ENCODE measurements at places on chromosomes 7 and 10.

- DNase-seq: peak; percentile 9
Measured at GRCh38 chr10:46052791-46053375, 6.8 kb upstream of the MSMB start.

DNA sequence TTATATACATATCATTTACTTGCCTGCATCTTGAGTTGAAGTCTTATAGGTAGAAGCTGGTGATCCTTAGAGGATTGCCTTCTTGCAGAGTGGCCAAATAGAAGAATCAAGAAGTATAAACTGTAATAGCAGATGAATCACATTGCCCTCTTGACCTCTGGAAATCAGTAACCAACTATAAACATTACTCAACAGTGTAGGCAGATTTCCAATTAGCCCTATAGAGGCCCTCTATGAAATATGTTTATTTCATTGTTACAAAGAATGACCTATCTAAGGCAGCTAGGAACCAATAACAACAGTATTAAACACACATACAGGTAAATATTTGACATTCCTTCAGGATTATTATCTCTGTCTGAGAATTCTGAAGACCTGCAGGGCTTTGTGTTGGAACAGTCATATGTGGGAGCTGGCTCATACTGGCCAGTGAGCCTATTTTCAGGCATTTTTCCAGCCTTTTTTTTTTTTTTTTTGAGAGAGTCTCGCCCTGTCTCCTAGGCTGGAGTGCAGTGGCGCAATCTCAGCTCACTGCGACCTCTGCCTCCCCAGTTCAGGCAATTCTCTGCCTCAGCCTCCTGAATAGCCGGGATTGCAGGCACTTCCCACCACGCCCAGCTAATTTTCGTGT, 7.2 kb upstream of the SRI start:
- no peak for DNase-seq

DNA sequence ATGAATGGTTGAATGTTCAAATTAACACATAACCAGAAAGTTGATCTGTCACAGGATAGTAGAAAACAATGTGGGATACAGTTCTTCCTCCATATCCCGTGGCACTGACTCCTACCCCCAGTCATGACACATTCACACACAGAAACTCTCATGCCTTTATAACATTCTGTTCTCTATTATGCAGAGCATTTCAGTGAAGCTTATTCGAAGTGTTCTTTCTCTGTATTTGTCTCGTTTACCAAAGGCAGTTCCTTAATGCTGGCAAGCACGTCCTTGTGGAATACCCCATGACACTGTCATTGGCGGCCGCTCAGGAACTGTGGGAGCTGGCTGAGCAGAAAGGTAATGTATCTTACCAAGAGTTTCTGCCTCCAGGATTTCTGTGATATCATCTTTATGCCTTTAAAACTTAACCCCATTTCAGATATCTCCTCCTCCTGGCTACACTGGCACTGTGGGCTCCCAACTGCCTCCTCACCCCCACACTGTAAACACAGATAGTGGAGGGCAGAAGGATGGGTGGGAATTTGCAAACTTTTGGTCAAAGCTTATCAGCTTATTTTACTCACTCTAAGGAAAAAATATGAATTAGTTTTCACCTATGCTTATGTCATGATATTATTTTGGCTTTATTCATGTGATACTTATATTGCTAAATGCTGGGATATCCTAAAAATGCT, 34.1 kb downstream of the BLVRA start:
- no peak for DNase-seq

- no peak for DNase-seq
Measured at GRCh38 chr7:98283127-98283886, 1.8 kb downstream of the BRI3 start.

GRCh38 chr10:122953902-122954730, at the start of gene C10orf88:
Gene C10orf88, minus strand, starts transcription at chr10:122954227. Its CDS starts 49 bp downstream, at chr10:122954178.
- DNase-seq: peak; percentile 98

- DNase-seq: no peak
Measured at GRCh38 chr10:83585686-83586085, 553.6 kb upstream of the GHITM start.

GRCh38 chr10:120586471-120586872, 129.4 kb downstream of the PLPP4 start:
- DNase-seq: no peak

- DNase-seq: no peak
Measured at GRCh38 chr10:131724169-131724545, 176.7 kb upstream of the PPP2R2D start.

DNA sequence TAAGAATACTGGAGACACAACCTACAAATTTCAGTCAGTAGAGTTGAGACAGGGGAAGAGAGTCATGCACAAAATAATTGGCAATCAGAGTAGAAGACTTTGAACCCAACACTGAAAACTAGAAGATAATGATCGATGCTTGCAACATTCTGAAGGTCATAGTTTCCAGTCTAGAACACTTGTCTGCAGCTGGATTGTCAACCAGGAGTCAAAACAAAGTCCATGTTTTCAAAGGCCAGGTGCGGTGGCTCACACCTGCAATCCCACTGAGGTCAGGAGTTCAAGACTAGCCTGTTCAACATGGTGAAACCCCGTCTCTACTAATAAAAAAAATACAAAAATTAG, 26.8 kb upstream of the SMURF1 start:
- no peak for DNase-seq

DNA sequence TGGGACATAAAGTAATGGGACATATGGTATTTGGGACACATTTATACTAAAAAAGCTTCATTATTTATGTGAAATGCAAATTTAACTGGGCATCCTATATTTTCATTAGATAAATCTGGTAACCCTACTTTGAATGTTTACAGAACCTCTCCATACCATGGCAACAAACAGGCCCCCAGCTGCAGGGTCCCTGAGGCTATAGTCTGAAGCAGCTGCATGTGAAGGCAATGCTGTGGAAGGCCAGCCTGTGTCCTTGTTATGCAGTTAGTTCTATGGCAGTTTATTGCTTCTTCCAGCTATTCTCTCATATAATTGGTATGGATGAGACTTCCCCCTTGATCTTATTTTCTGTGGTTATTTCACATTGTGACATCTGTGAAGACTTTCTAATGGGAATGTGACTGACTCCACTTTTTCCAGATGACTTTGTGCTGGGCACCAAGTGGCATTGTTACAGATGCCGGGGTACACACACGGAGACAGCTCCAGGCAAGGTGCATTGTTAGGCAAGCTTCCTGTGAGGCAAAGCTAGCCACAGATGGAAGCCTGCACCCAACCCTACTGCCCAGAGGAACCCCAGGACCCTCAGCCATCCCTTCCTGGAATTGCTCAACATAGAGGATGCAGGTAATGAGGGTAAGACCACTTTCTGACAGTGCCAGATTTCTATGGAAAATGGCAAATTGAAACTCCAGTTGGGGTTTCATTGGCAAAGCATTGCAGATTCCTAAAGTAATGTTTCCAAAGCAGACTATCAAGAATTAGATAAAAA, 49.5 kb upstream of the ADAM12 start:
- no peak for DNase-seq

GRCh38 chr10:108789919-108790318, 1133.4 kb downstream of the XPNPEP1 start:
- DNase-seq: no peak

DNA sequence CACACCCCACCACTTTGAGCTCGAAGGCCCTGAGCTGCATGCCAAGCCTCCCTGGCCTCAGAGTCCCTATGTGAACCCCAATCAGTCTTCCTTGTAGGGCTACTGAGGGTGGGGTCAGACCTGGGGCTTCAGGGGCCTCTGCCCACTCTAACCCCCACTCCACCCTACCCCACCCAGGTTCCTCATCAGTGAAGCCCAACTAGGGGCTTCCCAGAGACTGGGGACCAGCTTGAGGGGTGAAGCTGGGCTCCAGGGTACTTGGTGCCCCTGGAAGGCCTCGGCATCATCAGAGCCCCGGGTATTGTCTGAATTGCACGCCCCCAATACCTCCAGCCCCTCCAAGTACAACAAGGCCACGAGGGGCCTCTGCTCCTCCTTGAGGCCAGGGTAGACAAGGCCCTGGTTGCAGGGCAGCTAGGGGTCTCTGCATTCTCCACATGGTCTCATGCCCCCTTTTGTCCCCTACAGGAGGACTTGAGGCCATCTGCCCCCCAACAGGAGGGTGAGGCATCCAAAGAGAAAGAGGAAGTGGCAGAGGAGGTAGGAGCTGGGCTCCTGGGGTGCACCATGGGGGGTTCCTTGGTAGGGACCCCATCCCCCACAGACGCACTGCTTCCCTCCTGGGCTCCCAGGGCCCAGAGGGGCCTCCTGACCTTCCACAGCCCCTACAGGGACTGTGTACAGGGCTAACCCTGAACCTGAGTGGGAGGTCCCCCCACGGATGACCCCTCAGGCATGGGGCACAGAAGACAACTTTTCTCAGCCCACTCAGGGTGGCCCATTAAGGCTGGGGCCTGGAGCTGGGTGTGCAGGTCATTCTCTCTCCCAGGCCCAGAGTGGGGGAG, 4.0 kb downstream of the SNCG start:
- DNase-seq: no peak

GRCh38 chr7:1181640-1182039, 21.6 kb upstream of the ZFAND2A start:
- no peak for DNase-seq

DNA sequence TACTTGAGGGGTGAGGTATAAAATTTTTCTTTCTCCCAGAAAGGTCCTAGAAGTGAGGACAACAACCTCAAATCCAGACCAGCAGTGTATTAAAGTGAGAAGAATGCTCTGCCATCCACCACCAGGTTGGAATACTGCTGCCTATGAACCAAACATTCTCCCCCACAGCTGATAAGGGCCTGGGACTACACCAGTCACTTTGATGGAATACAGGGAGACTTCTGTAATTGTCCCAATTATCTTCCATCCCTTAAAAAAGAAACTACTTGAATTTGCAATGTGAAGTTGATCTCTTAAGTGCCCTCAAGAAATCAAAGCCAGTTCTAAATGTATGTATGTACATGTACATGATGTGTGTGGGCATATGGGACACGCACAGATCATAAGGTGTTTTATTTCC, 3.0 kb downstream of the TBX20 start:
- DNase-seq: no peak

DNA sequence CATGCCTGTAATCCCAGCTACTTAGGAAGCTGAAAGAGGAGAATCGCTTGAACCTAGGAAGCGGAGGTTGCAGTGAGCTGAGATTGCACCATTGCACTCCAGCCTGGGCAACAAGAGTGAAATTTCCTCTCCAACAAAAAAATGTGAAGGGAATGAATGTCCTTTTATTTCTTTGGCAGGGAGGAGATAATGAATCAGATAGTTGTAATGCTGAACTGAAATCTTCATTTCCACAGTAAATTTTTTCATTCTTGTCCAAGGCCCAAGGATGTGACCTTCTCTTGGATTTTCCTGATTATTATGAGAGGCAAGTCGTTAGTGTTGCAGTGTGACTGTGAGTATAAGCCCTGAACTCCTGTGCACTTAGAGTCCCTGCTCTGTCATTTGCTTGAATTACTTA, 13.6 kb downstream of the STAMBPL1 start:
- no peak for DNase-seq

DNA sequence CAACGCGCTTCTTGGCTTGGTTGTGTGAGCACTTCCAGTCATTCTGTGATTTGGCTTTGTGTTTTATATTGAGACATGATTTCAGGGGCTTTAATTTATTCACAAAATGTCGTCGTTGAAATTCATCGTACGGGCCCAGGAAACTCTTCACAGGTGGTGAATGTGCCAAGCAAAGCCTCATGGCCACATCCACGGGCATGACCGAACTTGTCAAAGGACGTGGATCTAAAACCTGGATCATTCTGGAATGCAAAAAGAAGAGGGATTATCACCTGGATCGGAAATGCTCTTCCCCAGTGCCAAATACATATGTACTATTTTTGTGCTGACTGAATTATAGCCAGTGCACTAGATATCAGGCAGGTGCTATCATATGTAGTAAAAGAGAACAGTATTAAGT, 2.2 kb downstream of the PPP1R3C start:
- no peak for DNase-seq

- DNase-seq: no peak
Measured at GRCh38 chr10:4770801-4771553, 55.0 kb upstream of the AKR1E2 start.

DNA sequence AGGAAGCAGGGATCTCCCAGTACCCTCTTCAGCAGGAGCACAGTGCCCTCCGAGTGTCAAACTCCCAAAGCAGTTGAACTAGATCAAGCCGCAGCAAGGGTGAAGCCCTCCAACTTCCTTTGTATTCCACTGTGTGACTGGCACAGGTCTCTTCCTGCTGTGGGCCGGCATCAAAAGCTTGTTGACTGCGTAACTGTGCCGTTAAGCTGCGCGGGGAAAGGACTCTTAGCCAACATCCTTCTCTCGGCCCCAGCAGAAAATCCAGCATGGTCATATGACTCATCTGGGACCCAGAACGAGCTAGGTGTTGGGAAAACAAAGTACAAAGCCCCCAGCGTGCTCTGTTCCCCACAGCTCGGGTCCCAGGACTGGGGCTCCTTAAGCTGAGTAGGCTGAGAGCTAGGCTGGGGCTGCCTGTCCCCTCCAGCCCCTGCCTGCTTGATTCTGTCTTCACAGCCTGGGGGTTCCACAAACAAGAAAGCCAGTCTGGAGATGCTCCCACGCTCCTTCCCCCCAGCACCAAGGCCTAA, 52.2 kb downstream of the COL17A1 start:
- no peak for DNase-seq

DNA sequence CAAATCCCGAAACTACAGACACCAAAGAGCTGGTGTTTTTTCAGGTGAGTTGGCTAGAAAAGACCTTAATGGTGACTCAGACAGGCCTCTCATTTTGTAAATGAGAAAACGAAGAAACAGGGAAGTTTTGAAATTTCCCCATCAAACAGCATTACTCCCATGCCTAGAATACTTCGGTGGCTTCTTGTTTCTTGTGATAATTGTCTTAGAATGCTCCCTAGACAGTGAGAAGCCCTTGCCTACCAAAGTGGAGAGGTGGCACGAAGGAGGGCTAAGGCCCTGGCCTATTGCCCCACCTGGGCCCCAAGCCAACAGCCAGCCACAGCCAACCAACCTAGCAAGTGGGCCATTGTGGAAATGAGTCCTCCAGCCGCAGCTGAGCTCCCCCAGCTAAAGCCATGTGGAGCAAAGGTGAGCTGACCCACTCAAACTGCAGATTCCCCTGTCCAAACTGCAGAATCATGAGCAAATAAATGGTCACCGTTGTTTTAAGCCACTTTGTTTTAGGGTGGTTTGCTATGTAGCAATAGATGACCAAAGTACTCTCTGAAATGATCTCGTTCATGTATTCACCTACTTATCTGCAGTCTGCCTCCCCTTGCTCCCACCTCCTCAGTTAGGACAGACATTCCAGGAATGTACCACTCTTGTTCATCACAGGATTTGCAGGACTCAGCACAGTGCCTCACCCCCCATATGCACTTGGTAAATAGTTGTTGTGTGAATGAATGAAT, 97.7 kb upstream of the FGFR2 start:
- no peak for DNase-seq

DNA sequence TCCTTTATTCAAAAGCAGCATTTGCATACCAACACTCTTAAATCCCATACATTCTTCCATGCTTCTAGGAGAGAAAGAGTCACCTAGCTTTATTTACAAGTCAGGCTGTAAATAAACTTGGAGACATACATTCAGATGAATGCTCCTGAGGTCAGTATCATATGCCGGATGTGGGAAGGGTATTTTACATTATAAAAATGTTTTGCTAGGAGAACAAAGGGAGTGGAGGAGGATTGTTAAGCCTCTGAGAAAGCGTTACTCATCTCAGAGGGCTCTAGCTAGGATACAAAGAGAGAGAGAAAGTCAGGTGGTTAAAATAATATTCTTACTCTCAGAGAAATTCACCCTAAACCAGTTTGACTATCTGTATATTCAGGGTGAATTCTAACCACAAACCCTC, 300.9 kb upstream of the NPSR1 start:
- DNase-seq: no peak
